Activated CD8-positive, alpha-beta T cell treated with anti-CD3 and anti-CD28 coated beads for 36 hours (primary cell): ENCODE measurements at places on chromosomes 2 and 18. TPM values are rescaled to one million over a fixed set of nuclear protein-coding genes. Genes with fewer than 3 reads are reported as not detected.

GRCh38 chr2:200422532-200423261, 87.2 kb downstream of the KCTD18 start:
- H3K36me3 ChIP-seq = no peaks in the 10 kb centered on the region
- H3K27ac ChIP-seq = no peak overlapping the region
- no peak for DNase-seq
- no peaks in the 10 kb centered on the region for H3K27me3 ChIP-seq
- H3K4me3 ChIP-seq = no peak overlapping the region
- peaks cover 7% of the 10 kb centered on the region for H3K4me1 ChIP-seq

GRCh38 chr18:11819938-11820337, 31.3 kb upstream of the CHMP1B start:
- no peak for DNase-seq
- no peak overlapping the region for H3K27ac ChIP-seq
- H3K4me3 ChIP-seq = no peak overlapping the region
- no peaks in the 10 kb centered on the region for H3K36me3 ChIP-seq
- H3K4me1 ChIP-seq = no peaks in the 10 kb centered on the region
- H3K27me3 ChIP-seq = no peaks in the 10 kb centered on the region

Gene SERPINB5
- not detected for total RNA-seq

Gene HOXD8
- total RNA-seq = not detected

DNA sequence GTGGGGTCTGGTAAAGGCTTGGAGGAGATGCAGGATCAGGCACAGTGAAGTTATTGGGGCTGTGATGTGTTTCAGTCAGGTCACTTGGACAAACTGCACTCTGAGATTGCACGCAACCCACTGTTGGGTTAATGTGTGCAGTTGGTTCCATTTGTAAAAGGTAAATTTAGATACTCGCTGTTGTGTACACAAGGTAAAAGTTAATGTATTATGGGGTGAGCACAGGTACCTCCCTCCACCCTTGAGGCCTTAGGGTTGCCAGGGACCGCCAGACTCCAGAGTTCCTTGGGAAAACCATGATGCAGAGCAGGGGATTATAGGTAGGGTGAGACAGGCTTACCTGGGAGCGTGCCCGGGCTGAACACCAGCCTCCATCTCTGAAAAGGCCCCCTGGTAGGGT, 20.1 kb downstream of the IMPA2 start:
- no peak for DNase-seq
- H3K4me1 ChIP-seq = no peaks in the 10 kb centered on the region
- H3K27ac ChIP-seq = no peak overlapping the region
- no peak overlapping the region for H3K4me3 ChIP-seq
- H3K27me3 ChIP-seq = no peaks in the 10 kb centered on the region

Gene PAIP2B
- total RNA-seq = 3.4 TPM

GRCh38 chr2:175853616-175853890, 148.5 kb downstream of the LNPK start:
- H3K4me1 ChIP-seq = no peaks in the 10 kb centered on the region
- DNase-seq = no peak
- no peaks in the 10 kb centered on the region for H3K36me3 ChIP-seq
- no peak overlapping the region for H3K4me3 ChIP-seq
- no peak overlapping the region for H3K27ac ChIP-seq

- no peaks in the 10 kb centered on the region for H3K36me3 ChIP-seq
- peaks cover 40% of the 10 kb centered on the region for H3K4me1 ChIP-seq
- no peak overlapping the region for H3K27ac ChIP-seq
- peak overlapping the region; percentile 2 for H3K4me3 ChIP-seq
These were observed 2.2 kb upstream of the SP5 start for GRCh38 chr2:170712653-170713542.

Gene IL36RN
- total RNA-seq = not detected

GRCh38 chr2:135055182-135055786, 3.2 kb downstream of the RAB3GAP1 start:
- H3K36me3 ChIP-seq = peaks cover 34% of the 10 kb centered on the region
- no peak for DNase-seq
- peak overlapping the region; percentile 94 for H3K4me3 ChIP-seq
- no peaks in the 10 kb centered on the region for H3K27me3 ChIP-seq
- H3K4me1 ChIP-seq = peaks cover 49% of the 10 kb centered on the region

Gene TUBB8B
- not detected for total RNA-seq

Gene FAM124B
- not detected for total RNA-seq
